ENCODE measurements at places on chromosomes 13 and 19.
A peak's percentile ranks its signal among the peaks of the same experiment; 100 is the strongest.

DNA sequence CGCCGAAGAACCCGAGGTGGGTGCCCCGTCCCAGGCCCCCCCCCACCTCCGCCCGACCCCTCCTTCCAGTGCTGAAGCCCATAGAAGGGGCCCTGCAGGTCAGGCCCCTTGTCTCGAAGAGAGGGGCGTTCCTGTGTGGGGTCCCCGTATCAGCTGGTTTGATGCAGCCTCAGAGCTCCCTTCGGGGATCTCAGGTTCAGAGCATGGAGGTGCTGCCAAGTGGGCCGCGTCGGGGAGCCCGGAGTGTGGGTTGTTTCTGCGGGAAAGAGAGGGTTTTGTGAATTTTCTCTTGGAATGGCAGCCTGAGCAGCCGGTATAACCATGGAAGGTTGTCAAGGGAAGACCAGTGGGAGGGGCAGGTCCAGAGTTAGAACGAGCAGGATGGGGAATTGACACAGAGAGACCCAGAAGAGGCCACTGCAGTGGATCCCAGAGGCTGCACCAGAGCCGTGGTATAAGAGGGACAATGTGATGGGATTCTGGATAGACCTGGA lies 384 bp downstream of the TRAPPC2B start:
- DNase-seq, result no peak

DNA sequence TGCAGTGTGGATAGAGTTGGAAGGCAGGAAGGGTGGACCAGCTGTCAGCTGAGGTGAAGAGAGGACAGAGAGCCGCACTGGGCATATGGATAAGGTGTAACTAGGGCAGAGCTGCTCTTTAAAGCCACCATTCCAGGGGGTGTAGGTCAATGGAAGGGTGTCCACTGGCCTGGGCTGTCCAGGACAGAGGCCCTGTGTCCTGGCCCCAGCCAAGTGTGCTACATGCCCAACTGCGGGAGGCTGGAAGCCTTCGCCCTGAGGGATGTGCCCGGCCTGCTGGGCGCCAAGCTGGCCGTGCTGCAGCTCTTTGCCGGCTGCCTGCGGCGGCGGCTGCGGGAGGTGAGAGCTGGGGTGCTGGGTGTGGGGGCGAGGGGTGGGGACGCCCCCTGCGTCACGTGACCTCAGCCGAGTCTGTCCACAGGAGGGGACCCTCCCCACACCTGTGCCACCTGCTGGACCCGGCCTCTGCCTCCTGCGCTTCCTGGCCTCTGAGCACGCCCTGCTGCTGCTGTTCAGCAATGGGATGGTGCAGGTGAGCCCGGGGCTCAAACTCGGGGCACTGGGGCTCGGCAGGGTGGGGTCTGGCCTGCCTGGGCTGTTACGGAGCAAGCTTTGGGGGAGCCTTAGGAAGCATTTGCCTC lies 9.8 kb downstream of the PLK5 start:
- DNase-seq, result no peak

DNA sequence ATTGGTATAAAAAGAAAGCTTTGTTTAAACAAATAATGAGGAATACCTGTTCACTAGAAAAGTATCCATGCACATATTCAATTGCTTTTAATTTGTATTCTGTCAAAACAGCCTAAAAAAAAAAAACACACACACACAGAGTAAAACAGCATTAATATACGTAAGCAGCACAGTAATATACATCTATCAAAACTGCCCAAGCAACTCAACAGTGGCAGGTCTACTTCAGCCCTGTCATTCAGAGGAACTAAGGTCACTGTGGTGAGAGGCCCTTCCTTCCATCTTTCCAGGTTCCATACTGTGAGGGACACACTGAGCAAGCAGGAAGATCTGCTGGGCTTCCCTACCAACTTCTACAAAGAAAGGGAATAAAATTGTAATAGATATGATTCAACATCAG lies 3.8 kb downstream of the PROSER1 start:
- no peak for DNase-seq

GRCh38 chr13:63005625-63006024 lies 1590.0 kb upstream of the PCDH20 start:
- DNase-seq, result no peak

DNA sequence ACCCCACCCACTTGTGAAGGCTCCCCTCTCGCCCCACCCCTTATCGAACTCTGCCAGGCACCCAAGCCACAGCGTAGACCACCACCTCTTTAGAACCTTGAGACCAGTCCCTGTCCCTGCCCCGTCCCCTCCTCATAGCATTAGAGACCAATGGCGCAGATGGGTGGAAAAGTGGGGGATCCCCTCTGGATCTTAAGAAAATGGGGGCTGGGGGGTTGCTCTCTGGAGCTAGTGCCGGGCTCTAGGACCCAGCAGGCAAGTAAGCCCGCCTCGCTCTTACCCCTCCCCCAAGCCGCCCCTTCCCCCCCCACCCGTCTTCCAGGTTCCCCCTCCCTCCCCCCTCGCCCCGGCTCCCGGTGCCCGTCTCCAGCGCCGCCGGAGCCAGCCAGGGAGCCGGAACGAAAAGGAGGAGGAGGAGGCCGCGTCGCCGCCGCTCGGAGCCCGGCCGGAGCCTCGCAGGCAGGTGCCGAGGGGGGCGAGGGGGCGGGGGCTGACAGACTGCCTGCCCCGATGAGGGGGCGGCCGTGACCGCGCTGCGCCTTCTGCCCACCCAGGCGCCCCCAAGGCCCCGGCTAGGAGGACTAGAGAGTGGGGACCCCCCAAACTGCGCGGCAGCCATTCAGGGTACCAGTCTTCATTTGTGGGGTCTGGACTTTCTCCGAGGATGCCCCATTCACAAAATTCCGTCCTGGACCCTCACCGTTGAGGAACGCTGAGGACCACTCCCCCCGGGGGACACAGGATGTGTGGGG lies at the start of gene SPRED3:
Gene SPRED3, plus strand, starts transcription at position 349 of the 752 bp plus-strand sequence. CDS start 1,606 bp downstream, outside the sequence.
- no peak for DNase-seq

DNA sequence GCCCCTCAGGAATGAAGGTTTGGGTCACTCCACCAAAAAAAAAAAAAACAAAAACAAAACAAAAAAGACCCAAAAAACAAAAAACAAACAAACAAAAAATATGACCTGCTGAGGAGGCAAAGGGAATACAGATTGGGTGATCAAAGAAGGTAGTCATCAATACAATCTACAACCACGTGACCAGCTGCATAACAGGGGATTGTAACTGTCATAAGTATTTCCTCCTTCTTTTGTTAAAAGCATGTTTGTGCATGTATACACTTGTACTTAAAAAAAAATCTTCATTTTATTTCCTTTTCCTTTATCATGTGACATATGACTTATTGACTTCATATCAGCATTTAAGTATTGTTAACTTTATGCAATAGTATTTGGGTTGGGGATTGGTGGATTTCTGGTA lies 165.1 kb upstream of the IRS2 start:
- no peak for DNase-seq

- DNase-seq, result no peak
Observed at GRCh38 chr19:11390933-11391680, 7.0 kb upstream of the EPOR start.

DNA sequence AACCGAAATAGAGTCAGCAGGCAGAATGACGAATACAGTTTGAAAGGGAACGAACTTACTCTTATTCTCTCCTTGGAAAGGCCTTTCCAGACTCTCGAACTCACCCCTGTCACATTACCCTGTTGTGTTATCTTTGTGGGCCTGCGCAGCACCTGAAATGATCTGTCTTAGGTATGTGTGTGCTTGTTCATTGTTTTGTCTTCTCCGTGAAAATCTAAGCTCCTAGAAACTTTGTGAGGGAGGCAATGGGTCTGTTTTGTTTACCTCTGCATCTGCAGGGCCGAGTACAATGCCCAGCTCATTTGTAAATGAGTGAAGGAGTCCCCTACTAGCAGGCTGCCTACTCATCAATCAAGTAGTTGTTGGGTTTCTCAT lies 19.6 kb downstream of the HMGB1 start:
- DNase-seq, result no peak

DNA sequence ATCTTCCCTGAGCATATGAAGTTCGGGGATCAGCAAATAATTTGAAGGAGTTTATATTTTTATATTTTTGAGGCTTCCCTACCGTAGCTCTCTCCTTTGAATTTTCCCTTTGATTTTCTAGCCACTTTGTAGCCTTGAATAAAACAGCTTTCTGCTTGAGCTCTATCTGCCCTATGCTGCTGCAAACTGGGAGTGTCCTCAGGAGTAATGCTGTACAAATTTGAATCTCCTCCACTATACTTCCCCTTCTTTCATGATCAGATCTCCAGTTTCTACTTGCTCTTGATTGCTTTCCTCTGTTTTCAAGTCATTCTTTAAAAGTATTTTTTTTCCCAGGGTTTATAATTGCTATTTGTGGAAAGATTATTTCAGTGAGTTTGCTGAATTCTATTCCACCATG lies 14.6 kb downstream of the PDS5B start:
- DNase-seq, result no peak

- no peak for DNase-seq
Observed at GRCh38 chr13:50388481-50388880, 373.2 kb downstream of the KCNRG start.

- no peak for DNase-seq
Observed at GRCh38 chr13:93740334-93740733, 513.7 kb downstream of the GPC6 start.

DNA sequence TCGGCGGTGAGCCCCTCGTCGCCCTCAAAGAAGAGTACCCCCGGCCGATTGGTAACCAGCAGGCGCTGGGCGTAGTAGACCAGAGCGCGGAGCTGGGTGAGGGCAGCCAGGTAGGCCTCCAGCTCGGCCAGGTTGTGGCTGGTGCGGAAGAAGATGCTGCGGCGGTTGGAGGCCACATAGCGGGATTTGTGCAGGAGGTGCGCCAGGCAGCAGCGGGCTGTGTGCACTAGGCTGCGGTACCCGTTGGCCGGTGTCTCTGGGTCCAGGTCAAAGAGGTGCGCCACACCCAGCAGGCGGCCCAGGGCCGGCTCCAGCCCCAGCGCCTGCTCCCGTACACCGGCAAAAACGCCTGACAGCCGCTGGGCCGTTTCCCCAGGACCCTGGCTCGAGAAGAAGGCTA lies 16.8 kb downstream of the LIPE start:
- no peak for DNase-seq

GRCh38 chr19:55373993-55374757 lies 2.5 kb upstream of the TMEM190 start:
- DNase-seq, result no peak

DNA sequence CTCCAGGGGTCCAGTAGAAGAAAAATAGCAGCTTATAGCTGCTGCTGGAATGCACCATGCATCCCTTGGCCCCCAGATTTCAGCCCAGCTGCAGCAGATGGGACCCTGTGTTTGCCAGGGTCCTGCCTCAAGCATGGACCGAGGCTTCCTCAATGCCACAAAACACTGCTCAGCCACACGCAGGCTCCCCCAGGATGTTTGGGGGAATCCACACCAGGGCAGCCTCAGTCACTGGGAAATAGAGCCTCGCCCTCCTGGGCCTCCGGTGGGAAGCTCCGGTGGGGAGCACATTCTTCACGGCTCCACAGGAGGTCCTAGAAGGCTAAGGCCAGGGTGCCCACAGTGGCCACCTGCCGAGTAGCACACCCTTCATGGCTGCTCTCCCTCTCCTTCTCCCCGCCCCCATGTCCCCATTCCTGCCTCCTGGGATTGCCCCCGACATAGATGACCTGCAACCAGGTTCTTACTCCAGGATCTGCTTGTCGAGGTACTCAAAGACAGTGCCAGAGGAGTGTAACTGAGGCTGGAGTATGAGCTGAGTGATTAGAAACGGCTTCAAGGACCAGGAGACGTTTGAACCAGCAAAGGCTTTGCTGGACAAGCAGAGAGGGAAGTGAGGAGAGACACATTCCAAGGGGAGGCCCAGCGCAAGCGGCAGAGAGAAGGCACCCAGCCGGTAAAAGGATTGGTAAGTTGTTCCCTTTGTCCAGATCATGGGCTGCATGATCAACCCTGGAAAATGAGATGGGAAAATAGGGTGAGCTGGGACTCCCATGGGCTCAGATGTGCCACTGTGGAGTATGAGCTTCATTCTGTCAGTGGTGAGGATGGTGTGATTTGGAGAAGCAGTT lies 110.7 kb upstream of the UQCRFS1 start:
- no peak for DNase-seq

DNA sequence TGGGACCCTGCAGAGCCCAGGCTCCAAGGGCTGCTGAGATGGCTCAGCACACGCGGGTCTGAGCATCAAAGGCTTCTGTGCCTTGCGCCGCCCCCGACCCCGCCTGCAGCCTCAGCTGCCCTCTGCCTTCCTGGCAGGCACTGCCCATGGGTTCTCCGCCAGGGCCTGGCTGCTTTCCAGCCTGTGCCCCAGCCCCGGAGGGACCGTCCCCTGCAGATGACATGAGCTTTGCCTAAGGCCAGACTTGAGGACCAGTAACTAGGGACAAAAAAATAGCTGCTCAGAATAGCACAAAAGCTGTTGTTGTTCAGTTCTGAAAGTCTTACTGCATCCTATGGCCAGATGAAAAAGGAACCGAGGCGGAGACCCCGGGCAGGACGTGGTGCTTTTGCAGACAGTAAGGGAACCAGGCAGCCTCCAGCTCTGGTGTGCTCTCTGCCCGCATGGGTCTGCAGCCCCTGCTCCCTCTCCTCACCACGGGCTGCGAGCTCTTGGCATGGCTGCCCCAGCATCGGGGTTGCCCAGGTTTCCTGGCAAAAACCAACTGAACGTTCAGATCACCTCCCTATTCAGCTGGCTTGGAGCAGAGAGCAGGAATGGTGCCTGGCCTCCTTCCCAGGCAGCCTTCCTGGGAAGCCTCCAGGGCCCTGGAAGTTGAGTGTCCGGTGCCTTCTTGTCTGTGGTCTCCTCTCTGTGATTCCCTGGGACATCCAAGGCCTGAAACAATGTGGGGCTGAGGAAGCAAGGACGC lies 12.5 kb upstream of the CFAP97D2 start:
- DNase-seq, result no peak

DNA sequence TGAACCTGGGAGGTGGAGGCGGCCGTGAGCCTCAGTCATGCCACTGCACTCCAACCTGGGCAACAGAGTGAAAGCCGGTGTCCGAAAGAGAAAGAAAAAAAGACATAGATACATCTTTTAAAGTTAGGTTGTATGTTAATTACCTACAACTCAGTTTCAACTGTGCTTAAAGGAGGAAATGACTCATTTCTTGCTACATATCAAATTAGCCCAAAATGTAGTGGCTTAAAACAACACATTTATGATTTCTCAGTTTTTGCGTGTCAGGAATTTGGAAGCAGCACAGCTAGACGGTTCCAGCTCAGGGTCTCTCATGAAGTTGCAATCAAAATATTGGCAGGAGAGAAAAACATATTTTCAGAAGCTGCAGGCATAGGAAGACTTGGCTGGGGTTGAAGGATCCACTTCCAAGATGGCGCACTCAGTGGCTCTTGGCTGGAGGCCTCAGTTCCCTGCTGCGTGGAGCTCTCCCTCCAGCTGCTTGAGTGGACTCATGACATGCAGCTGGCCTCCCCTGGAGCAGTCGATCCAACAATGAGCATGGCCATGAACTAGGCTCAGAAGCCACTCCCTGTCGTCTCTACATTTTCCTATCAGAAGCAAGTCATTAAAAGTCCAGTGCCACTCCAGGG lies 7.1 kb downstream of the LDLR start:
- DNase-seq, result peak; percentile 64

DNA sequence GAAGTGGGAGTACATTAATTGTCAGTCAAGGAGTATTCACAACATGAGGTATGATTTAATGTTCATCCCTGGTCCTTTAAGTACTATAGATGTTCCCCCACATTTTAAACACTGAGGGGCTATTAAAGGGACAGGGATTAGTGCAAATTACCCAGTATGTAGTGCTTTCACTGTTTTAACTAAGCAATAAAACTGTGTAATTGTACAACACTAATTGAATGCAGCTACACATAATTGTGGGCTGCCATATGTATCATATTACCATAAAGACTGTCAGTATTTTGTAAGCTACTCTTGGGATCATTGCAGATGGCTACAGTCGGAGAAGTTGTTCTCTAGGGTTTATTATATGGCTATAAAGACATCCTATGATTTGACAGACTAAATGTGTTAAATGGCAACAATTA lies 316.6 kb downstream of the DCLK1 start:
- no peak for DNase-seq

GRCh38 chr13:106496072-106496997 lies 39.1 kb downstream of the EFNB2 start:
- DNase-seq, result no peak
